ENCODE measurements at places on chromosomes 6 and 20. TPM values are rescaled to one million over a fixed set of nuclear protein-coding genes. Genes with fewer than 3 reads are reported as not detected.

GRCh38 chr6:21664314-21665109, 71.0 kb downstream of the SOX4 start:
- DNase-seq = no peak

Gene OTOR
- not detected for polyA plus RNA-seq

GRCh38 chr20:57410398-57410920, 19.3 kb downstream of the RBM38 start:
- DNase-seq = no peak

- no peak for DNase-seq
Measured at GRCh38 chr6:714100-714499, 21.2 kb upstream of the EXOC2 start.

DNA sequence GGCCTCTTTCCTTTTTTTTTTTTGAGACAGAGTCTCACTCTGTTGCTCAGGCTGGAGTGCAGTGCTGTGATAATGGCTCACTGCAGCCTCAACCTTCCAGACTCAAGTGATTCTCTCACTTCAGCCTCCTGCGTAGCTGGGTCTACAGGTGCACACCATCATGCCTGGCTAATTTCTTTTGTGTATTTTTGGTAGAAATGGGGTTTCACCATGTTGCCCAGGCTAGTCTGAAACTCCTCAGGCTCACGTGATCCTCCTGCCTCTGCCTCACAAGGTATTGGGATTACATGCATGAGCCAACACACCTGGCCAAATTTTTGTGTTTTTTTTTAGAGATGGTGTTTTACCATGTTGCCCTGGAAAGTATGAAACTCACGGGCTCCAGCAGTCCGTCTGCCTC, 29.3 kb downstream of the SRC start:
- DNase-seq = no peak

DNA sequence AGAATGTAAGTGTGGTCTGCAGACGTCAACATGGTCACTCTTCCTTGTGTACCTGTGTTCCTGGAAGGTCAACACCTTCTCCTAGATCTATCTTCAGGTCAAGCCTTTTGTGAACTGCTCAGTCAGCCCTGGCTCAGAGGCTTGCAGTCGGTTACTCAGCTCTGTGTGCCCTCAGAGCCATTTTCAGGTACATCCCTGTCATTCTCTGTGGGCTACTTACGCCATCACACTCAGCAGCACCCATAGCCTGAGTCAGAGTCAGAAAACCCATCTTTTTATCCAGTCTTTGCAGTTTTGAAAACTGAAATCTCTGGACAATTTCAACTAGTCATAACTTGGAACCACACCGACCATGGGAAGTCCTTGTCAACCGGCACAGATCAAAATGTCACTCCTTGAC, 35.3 kb downstream of the TGM3 start:
- no peak for DNase-seq

Gene PRKN
- 12.9 TPM for polyA plus RNA-seq

DNA sequence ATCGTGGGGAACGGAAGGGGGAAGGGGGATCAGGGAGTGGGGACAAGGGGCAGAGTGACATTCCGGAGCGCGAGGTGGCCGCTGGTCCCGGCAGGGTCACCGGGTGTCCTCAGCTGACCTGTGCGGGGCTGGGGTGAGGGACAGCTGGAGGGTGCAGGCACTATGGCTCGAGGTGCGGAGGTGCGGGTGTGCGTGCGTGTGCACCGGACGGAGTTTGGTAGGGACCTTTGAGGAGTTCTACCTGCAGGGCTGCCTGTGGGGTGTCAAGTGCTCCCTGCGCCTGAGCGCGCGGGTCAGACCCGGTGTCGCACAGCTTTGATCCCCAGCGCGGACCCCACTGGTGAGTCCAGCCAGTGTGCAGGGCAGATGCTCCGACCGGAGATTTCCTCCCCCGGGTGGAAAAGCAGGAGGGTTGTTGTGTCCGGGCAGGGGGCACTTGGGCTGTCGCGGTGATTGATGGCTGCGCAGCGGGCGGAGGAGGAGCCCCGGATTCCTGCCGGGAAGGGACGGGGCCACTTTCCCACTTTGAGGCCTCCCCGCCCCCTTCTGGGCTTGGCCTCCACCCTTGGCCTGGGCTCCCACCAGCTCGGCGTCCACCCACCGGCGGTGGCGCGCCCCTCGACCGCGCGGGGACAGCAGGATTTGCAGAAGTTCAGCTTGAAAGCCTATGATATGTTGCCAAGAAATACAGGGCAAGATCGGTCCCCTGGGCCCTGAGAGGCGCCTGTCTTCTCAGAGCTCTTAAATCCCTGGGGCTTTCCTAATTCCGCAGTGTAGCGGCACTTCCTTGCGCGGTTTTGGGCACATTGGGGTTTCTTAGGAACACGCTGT, 658 bp downstream of the RIN2 start:
- DNase-seq = peak; percentile 55

- DNase-seq = no peak
Measured at GRCh38 chr6:40162074-40162473, 227.8 kb upstream of the MOCS1 start.

DNA sequence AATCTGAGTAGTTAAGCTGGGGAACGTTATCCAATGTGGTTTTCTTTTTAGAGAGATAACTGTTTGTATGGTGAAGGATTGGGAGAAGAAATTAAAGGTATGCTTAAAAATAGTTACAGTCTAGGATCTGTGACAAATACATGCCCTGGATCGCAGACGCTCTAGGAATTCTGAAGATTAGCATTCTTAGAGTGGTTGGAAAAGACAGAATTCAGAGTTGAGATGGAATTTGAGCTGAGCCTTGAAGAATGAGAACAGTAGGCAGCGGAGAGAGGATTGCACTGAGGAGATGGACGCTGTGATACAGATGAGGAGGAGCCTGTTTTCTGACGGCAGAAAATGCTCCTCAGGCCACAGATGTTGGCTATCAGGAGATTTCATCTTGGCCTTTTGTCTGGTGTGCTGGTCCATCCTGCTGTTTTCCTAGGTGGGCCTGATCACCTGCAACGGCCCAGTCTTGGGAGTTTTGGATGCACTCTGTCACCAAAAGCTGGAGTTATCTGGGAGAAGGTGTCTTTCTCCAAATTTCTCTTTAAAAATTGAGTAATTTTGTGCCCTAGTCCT, 48.3 kb upstream of the KIF25 start:
- DNase-seq = no peak

- no peak for DNase-seq
Measured at GRCh38 chr6:28807682-28808280, 116.0 kb downstream of the TRIM27 start.

All from left renal cortex interstitium (tissue), 4 donors.